ENCODE measurements at places on chromosomes 4 and X.

GRCh38 chr4:121212806-121213205 is 48.7 kb upstream of the TNIP3 start:
- DNase-seq = no peak

GRCh38 chr4:136985683-136986082 is 546.6 kb downstream of the PCDH18 start:
- no peak for DNase-seq

GRCh38 chrX:67436867-67437266 is 107.0 kb upstream of the AR start:
- DNase-seq = no peak

GRCh38 chr4:43993196-43993902 is 455.3 kb downstream of the KCTD8 start:
- DNase-seq = no peak

DNA sequence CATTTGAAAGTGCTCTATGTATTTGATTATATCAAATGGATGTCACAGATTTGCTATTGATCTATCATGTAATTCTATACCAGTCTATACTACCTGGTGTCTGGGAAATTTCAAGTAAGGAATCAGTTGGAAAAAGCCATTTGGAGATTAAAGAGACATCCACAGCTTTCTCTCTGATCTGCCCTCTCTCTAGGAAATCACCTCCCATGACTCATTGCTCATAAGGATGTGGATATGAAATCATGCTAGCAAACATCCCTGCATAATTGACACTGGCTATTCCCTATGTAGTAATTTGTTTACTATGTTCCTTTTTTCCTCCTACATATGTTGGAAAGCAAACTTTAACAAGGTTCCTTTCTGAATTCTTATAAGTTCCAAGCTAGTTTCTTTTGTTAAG is 94.3 kb downstream of the TEX13A start:
- no peak for DNase-seq

DNA sequence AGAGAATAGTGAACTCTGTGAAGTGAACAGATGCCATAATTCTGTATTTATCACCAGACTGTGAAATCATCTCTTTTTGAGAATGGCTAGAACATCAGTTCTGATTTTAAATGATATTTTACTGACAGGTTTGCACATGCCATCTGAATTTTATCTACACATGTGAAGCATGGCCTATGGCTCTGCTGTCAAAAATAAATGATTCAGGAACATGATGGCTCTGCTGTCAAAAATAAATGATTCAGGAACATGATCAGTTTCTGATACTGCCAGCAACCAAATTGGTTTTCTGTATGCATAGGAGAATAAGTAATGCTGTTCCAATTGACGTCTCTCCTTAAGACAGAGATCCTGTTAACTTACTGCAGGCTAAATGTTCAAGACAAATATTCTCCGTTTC is 70.6 kb upstream of the TLL1 start:
- DNase-seq = no peak
